CD4-positive, alpha-beta T cell (primary cell): ENCODE measurements at places on chromosomes 5 and 9. TPM values are rescaled to one million over a fixed set of nuclear protein-coding genes. Genes with fewer than 3 reads are reported as not detected.

DNA sequence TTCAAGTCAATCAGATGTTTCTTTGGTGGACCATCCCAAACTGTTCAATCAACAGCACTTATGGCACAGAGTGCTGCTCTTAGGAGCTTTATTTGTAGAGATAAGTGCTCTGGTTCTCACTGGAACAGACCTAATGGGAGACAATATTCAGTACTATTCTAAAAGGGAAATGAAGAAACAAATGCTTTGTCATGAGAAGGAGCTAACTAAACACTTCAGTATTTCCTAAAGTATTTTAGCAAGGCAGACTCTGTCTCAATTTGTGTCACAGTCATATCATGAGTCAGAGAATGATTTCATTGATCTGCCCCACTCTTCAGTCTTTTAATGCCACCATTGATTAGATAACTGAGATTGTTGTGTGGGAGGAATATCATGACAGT is 175.3 kb downstream of the SLF1 start:
- no peak for DNase-seq

DNA sequence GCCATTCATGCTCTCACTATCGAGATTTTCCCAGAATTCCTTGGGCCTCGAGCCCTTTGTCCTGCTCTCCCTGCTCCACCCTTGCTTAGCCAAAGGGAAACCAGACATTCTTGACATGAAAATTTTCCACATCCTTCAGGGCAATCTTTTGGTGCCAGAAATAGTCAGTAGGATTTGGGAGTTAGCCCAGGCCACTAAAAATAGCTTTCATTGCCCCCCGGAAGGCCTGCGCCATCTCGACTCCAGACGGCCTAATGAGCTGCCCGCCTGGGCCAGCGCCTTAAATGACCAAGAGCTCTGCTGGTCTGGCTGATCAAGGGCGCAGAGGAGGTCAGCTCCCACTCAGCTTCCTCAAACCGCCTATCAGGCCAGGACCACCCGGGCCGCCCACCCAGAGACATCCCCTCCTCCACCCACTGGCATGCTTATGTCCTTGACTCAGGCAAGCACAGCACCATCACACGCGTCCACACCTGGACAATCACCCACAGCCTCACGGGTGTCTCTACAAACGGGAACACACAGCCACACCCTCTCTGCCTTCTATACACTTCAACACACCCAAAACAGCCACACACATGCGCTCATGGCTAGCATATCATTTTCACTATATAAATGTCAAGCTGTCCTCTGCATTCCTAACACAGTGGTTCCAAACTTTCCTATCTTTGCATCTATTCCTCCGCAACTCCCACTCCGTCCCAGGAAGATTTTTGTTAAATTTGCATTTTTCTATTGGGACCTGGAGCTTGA is 20.9 kb downstream of the DUSP1 start:
- no peak for DNase-seq

GRCh38 chr9:33068991-33069390 is 7.5 kb downstream of the SMU1 start:
- DNase-seq, result no peak

- no peak for DNase-seq
These were observed 345 bp downstream of the DNAI1 start for GRCh38 chr9:34458959-34459340.

- no peak for DNase-seq
These were observed 24.5 kb downstream of the FGD3 start for GRCh38 chr9:92971776-92972175.

DNA sequence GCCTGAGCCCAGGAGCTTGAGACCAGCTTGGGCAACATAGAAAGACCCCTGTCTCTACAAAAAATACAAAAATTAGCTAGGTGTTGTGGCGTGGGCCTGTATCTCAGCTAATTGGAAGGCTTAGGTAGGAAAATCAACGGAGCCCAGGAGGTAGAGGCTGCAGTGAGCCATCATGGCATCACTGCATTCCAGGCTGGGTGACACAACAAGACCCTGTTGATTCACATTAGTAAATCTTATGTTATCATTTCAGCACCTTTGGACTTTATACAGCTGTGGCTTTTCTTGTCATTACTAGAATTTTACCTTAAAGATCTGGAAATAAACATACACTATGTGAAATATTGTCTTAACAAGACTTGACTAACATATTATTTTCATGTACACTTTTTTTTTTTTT is 185.0 kb downstream of the ZNF608 start:
- no peak for DNase-seq

DNA sequence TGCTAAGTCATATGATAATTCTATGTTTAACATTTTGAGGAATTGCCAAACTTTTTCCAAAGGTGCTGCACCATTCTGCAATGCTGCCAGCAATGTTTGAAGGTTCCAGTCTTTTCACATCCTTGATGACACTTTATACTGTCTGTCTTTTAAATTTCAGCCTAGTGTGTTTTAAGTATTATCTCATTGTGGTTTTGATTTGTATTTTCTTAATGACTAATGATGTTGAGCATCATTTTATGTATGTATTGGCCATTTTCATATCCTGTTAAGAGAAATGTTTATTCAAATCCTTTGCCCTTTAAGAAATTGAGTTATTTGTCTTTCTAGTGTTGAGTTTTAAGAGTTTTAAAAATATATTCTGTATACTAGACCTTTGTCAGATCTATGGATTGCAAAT is 5.0 kb upstream of the TEX48 start:
- no peak for DNase-seq

Gene CLIC3
- total RNA-seq, result 2.8 TPM

Gene LCP2
- total RNA-seq, result 154 TPM
